B cell (primary cell): ENCODE measurements at places on chromosomes 4 and X. TPM values are rescaled to one million over a fixed set of nuclear protein-coding genes. Genes with fewer than 3 reads are reported as not detected.

DNA sequence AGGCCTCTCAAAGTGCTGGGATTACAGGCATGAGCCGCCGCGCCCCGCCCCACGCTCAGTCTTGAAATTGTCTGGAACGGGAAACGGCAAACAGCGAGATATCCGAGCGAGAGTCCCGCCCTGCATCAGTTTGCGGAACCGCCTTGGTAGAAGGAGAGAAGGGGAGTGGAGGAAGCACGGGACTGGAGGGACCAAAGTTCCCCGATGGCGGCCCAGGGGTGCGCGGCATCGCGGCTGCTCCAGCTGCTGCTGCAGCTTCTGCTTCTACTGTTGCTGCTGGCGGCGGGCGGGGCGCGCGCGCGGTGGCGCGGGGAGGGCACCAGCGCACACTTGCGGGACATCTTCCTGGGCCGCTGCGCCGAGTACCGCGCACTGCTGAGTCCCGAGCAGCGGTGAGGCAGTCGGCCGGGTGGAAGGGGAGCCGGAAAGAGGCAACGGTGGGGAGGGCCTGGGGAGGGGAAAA lies at the start of gene BST1:
Gene BST1 (plus strand): TSS at position 125 of the 463 bp plus-strand sequence. CDS start 80 bp downstream, at position 205.
- peaks cover 7% of the 10 kb centered on the region for H3K4me1 ChIP-seq
- H3K27ac ChIP-seq = no peak within 1 kb of the TSS
- H3K4me3 ChIP-seq = peak within 1 kb of the TSS; percentile 50
- peak; percentile 73 for DNase-seq
- H3K36me3 ChIP-seq = no peaks in the 10 kb centered on the region

DNA sequence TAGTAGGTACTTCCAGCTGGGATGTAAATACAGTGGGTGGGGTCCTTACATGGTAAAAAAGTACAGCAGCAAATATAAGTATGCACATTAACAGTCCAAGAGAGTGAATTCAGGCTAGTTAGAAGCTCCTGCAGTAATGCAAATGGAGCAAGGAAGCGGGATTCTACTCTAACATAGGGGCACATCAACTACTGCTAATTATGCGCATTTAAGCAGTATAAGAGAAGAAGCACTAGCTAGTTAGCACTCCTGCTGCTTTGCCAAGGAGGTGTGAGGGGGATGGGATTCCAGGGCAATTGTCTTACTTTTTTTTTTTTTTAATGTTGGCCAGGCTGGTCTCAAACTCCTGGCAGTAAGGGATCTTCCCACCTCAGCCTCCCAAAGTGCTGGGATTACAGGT lies 284.1 kb downstream of the CHIC1 start:
- peaks cover 28% of the 10 kb centered on the region for H3K4me1 ChIP-seq
- no peak overlapping the region for H3K27ac ChIP-seq
- H3K4me3 ChIP-seq = no peak overlapping the region
- no peaks in the 10 kb centered on the region for H3K36me3 ChIP-seq

GRCh38 chr4:1009542-1010394 lies 1.7 kb upstream of the FGFRL1 start:
- peak overlapping the region; percentile 63 for H3K4me3 ChIP-seq
- peaks cover 23% of the 10 kb centered on the region for H3K27me3 ChIP-seq
- peaks cover 24% of the 10 kb centered on the region for H3K4me1 ChIP-seq
- no peaks in the 10 kb centered on the region for H3K36me3 ChIP-seq
- H3K27ac ChIP-seq = peak overlapping the region; percentile 38
- DNase-seq = peak; percentile 87

GRCh38 chr4:155604718-155605626 lies 61.7 kb upstream of the GUCY1A1 start:
- no peaks in the 10 kb centered on the region for H3K36me3 ChIP-seq
- H3K27me3 ChIP-seq = no peaks in the 10 kb centered on the region
- H3K27ac ChIP-seq = no peak overlapping the region
- no peak for DNase-seq
- no peak overlapping the region for H3K4me3 ChIP-seq

DNA sequence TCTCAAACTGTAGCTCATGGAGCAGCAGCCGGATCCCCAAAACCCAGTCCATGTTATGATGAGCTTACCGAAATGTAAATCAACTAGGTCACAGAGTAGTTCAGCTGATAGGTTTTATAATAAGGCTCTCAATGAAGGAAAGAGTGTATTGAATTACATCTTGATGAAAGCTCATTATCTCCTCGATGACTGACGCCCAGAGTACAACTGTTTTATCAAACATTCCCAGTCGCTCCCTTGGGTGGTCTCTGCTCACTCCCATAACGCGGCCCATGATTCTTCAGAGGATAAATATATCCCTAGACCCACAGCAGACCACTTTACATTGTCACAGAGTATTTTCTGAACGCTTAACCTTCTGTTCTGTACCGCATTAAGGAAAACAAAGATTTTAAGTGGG lies 452.3 kb upstream of the GALNT7 start:
- no peaks in the 10 kb centered on the region for H3K4me1 ChIP-seq
- H3K27me3 ChIP-seq = no peaks in the 10 kb centered on the region
- no peak overlapping the region for H3K4me3 ChIP-seq
- DNase-seq = no peak
- H3K36me3 ChIP-seq = no peaks in the 10 kb centered on the region
- no peak overlapping the region for H3K27ac ChIP-seq

Gene GALNTL6
- 0.37 and 1.1 TPM in 2 replicates for polyA plus RNA-seq

Gene GYPE
- polyA plus RNA-seq = 2.8 and 3.0 TPM in 2 replicates

Gene MAGEC1
- not detected in 2 replicates for polyA plus RNA-seq
